Activated T-cell treated with anti-CD3 and anti-CD28 coated beads, Interleukin-2, amount 50 U/mL, for 4 hours (primary cell): ENCODE measurements at places on chromosomes 1 and 21. TPM values are rescaled to one million over a fixed set of nuclear protein-coding genes. Genes with fewer than 3 reads are reported as not detected.

- peak; percentile 54 for DNase-seq
These were observed 27.6 kb downstream of the SKI start for GRCh38 chr1:2255420-2256369.

GRCh38 chr1:209629621-209630382 lies 22.4 kb downstream of the LAMB3 start:
- DNase-seq, result no peak

GRCh38 chr1:161153682-161154337 lies at the start of gene UFC1:
UFC1 (plus strand) TSS chr1:161153978; CDS start chr1:161153998, 20 bp downstream.
- DNase-seq, result peak; percentile 70

- DNase-seq, result no peak
These were observed 5.7 kb downstream of the MT1HL1 start for GRCh38 chr1:236998546-236998945.

The ZBTB7B gene
- 76.0 TPM for total RNA-seq
